ENCODE measurements at places on chromosomes 2 and 18.

- no peak for DNase-seq
These were observed 9.2 kb downstream of the HTRA2 start for GRCh38 chr2:74538881-74539339.

- no peak for DNase-seq
These were observed 56.7 kb downstream of the HS1BP3 start for GRCh38 chr2:20594048-20594750.

DNA sequence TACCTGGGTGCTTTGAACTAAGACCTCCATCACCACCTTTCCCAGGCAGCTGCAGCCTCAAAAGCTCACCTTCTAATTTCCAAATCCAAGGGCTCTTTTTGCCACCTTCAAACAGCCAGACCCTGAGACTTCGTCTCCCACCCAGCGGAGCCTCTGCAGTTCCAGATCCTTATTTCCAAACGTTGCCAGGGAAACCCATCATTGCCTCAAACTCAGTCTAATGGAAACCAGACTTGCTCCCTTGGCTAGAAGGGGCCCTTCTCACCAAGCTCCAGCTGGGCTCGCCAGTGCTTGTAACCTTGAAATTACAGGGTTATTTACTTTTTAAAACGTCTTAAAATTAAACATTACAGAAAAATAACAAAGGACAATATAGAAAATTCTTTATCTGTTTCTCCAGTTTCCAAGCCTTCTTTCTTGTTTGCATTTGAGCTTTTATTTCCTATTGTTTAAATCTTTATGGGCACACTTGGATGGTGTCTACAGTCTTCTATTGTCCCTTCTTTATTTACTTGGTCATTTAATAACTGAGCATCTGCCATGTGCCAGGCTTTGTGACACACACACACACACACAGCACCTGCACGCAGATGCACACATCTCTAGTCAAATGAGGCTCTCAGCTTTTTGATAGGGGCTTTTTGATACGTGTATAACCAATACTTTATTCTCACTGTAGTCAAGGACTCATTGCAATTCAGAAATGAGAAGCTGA lies 36.1 kb downstream of the TRPM8 start:
- DNase-seq, result no peak

DNA sequence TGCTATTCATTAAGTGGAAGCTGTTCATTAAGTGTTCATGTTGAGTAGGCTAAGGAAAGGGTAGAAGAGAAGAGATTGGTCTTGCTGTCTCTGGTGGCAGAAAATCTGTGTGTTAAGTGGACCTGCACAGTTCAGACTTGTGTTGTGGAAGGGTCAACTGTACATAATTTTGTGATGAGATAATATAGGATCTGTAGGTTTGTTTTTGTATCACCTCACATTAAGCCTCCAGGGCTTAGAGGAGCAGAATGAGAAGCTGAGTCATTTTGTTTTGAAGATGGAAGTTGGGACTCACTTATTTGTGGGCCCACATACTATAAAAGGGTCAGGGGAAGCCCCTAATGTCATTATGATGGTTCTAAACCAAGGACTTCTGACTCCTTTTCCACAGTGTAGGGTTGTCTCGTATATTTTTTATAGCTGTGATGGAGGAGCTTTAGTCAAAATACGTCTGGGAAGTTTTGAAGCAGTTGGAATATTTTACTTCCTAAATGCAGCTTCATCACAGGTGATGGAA lies 18.2 kb downstream of the PMS1 start:
- DNase-seq, result no peak

DNA sequence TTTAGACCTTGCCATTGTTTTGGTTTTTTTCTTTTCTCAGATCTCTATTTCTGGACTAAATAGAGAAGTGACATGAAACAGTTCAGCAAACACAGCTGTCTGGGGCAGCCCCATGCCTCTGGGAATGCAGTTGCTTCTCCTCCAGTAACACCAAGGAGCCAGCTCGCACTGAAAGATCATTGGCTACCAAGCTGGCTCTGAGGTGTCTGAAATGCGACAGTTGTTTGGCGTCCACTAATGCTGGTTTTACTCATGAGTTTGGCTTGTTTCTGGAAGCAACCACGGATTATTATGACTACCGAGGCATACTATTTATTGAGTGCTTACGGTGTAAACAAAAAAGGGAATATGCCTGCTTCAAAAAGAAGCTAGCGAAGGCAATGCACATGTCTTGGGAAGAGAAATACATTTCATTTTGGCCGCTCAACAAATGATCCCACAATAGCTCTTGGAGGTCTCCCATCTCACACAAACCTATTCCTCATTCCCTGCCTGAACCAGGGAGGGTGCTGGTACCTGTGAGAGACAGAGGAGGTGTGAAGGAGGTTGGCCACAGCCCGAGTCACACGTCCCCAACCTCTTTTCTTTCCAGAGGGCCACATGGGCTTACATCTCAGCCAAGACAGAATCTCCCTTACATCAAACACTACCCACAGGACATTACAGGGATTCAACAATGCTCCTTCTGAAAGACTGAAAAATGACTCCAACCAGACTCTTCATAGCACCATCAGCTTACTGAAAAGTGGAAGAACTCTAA lies 37.5 kb upstream of the NEB start:
- no peak for DNase-seq

DNA sequence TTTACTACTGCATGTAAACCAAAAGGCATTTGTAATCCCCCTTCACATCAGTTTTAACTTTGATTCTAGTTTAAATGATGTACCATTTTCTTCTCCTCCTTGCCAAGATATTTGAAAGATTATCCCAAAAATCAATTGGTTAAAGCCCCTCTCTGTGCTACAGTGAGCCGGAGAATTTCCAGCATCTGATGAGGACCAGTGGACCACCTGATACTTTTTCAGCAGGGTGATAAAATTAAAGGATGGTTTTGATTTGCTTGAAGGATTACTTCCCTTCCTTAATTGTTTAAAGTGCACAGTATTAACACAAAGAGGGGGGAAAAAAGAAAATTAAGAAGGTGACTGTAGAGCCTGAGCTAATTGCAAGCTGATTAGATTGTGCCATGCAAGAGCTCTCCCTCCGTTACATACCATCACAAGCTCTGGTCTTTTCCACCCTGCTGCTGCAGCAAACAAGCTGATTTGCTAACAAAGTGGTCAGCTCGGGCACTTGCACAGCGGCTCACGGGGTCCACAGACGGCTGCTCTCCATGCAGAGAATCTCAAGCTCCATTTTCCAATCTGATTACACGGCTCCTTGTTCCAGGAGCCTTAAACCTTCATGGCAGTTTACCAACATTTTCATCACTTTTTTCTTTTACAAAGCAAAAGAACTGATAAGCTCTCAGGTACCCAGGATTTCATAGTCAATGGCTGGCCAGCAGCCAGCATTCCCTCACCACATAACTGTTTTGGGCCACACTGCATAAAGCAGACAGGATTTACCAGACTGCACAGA lies 22.1 kb downstream of the FIGN start:
- no peak for DNase-seq

DNA sequence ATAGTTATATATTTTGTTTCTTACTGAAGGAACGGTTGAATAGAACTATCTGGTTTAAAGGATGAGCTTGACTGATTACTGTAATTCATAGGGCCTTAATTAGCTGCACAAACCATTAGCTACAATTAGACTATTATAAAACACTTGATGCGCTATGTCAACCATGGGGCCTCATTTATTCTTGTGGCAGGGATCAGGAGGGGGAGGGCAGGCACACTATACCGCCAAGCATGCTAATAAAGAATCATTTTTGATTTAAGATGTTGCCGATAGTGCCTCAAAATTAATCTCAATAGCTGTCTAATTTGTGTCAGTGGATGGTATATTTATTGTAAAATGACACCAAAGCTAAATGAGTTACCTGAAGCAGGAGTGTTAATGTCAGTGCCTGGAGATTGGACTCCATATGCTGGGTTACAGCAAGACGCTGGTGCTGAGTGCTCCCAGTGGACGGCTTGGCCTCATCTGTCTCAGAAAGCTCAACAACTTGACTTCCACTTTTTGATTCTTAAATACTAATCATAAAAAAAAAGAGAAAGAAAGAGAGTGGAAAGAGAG lies 1007.0 kb upstream of the CELF4 start:
- no peak for DNase-seq

DNA sequence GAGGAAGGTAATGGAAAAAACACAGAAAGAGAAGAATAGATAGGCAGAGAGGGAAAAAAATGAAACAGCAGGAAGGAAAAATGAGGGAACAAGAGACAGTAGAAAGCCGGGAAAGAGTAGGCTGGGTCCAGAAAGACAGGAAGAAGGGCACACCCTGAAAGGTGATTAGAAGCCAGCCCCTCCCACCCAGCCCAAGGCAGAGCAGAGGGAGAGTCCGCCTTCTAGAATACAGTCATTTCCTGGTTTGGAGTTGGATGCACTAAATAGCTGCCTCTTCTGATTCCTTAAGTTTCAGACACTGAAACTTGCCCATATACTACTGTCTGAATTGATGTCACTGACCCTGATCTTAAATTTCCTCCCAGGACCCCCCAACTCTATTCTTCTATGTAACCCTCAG lies 17.9 kb upstream of the DSG3 start:
- DNase-seq, result no peak

DNA sequence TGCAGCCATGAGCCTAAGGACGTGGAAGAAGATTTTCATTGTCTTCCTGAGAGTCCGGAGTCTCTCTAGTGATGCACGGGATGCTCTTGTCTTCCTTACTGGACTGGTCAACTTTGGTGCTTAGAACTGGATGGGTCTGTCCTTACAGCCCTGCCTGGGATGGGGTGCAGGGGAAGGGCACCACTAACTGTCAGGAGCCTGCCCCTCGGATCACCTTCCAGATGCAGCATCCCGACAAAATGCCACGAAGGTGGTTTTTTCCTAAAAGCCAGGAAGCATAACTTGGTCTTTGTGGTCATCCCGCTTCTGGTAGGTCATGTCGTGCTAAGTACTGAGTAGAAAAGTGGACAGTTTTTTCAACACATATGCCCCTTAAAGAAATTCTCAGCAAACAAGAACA lies 207.4 kb upstream of the TWIST2 start:
- DNase-seq, result no peak

Data from stimulated activated CD8-positive, alpha-beta memory T cell treated with anti-CD3 and anti-CD28 coated beads, Interleukin-15, amount 100 ng/mL, for 24 hours (primary cell).